ENCODE measurements at places on chromosomes 7 and 10. TPM values are rescaled to one million over a fixed set of nuclear protein-coding genes. Genes with fewer than 3 reads are reported as not detected.

CDK14 gene
- 2.0 TPM for total RNA-seq

CCDC136 gene
- 10.6 TPM for total RNA-seq

STYXL1 gene
- 33.6 TPM for total RNA-seq

SPDYE5 gene
- total RNA-seq, result not detected

SUGCT gene
- 0.91 TPM for total RNA-seq

GOT1 gene
- 37.2 TPM for total RNA-seq

ARHGEF35 gene
- 3.5 TPM for total RNA-seq

MKI67 gene
- total RNA-seq, result 161 TPM

CYP26C1 gene
- total RNA-seq, result 0.07 TPM

All from activated CD4-positive, alpha-beta T cell treated with anti-CD3 and anti-CD28 coated beads, Interleukin-2, amount 10 ng/mL, durations not matched to agents 24 days and 14 days (primary cell).